ACHN (cell line): ENCODE measurements at places on chromosomes 6 and 20.
A peak's percentile ranks its signal among the peaks of the same experiment; 100 is the strongest.

GRCh38 chr6:1901556-1901955, 291.8 kb downstream of the FOXC1 start:
- no peak for DNase-seq

DNA sequence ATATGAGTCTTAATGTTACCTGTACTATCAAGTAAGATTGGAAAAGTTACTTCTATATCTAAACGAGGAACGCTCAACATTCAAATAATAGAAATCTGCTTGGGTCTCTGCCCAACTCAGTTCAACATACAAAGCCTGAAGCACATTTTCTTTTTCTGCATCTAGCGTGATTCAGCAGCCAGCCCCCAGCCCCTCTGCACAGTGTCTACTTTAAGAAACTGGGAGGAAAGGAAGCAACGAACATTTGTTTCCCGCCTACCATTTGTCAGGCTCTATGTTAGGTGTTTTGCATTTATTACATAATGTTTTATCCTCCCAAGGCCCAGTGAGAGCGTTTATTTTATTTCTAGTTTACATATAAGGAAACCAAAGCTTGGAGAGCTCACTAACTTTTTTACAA, 17.3 kb downstream of the PHACTR1 start:
- no peak for DNase-seq

- DNase-seq: no peak
Observed at GRCh38 chr6:90230548-90231215, 66.0 kb downstream of the BACH2 start.

- DNase-seq: no peak
Observed at GRCh38 chr6:108738684-108739416, 109.4 kb upstream of the ARMC2 start.

DNA sequence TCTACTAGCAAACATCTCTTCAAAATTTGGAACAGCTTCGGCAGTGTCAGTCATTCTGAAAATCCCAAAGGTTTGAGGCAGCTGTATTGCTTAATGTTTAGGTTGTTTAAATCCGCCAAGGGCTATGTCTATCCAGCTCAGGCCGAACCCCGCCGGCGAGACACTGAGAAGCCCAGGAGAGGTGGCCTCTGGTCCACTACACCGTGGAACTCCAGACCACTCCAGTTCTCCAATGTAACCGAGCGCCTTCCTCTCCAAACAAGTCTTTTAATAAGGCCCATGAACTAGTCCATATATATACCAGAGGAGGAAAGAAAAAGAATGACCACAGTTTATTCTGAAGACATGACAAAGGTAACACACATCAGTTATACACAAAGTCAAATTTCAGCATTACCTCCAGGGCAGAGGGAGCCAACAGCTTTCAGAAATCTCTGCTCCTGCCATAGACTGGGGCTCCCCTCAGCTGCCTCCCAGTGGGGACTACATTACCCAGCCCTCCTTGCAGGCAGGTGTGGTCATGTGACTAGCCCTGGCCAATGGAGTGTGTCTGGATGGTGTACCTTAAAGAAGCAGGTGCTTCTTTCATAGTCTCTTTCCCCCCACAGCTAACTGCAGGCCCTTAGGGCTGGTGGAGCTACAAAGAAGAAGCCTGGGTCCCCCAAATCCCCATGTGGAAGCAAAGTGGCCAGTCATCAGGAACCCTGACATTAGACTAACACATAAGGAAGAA, at the start of gene RAMACL:
TSS of gene RAMACL (minus strand) at position 255 of the 733 bp plus-strand sequence. CDS start at position 54, 201 bp downstream.
- DNase-seq: peak; percentile 3

DNA sequence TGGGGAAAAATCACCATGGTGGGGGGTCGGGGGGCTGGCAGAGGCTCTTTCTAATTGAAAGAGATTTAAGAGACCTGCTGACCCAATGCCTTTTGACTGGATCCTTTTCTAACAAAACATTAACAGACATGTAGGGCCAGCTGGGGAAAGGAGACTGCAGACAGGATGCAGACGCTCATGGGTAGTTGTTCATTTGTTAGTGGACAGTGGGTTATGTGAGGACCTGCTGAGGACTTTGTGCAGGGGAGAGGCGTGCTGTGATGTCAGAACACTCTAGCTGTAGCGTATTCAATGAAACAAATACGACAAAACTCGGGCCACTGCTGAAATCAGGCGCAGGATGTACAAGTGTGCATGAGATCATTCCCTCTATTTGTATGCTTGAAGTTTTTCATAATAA, 1.2 kb downstream of the IP6K3 start:
- DNase-seq: peak; percentile 31

GRCh38 chr6:51983564-51983963, 103.8 kb downstream of the PKHD1 start:
- no peak for DNase-seq

GRCh38 chr6:26613689-26614683, 17.2 kb downstream of the ABT1 start:
- DNase-seq: no peak

- DNase-seq: peak; percentile 84
Observed at GRCh38 chr6:139981768-139982181, 607.3 kb upstream of the CITED2 start.

DNA sequence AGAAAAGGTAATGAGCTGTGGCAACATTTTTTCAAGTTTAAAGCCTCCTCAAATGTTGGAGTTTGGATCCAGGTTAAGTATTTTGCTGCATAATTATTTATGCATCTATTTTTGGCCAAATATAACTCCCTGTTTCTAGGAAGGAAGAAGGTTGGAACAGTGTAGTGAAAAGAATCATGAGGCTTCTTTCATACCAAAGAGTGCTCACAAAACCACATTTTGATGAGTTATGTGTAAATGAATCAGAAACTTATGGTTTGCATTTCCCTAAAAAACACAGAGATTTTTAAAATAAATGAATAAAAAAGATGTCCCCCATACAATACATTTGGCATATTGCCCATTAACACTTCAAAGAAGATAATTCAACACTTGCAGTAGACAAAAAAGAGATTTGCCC, 246.9 kb upstream of the PRDM1 start:
- DNase-seq: no peak

- peak; percentile 21 for DNase-seq
Observed at GRCh38 chr6:7542065-7542873, 798 bp downstream of the DSP start.

DNA sequence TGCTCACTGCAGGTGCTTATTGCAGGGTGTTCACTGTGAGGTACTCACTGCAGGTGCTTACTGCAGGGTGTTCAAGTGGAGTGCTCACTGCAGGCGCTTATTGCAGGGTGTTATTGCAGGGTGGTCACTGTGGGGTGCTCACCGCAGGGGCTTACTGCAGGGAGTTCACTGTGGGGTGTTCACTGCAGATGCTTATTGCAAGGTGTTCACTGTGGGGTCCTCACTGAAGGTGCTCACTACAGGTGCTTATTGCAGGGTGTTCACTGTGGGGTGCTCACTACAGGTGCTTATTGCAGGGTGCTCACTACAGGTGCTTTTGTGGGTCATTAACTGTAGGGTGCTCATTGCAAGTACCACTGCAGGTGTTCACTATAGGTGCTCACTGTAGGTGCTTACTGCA, 20.2 kb downstream of the APMAP start:
- no peak for DNase-seq

DNA sequence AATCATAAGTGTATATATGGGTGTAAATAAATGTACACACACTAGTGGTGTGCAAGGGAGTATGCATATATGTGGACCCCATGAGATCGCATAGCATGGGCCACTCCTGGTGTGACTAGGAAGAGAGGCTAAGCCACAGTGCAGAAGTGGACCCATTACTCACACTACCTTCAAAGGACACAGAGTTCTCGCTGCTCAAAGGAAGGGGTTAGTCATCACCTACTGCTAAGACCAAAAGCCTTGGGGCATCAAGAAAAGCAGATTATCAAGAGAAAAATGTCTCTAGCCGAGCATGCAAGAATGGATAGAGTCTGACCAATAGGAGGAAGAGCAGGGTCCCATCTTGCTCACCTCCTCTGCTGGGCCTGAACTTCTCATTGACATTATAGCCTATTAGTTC, 195.5 kb downstream of the MAFB start:
- DNase-seq: no peak
